Mammary epithelial cell (primary cell): ENCODE measurements at places on chromosomes 1 and 21.
A peak's percentile ranks its signal among the peaks of the same experiment; 100 is the strongest.

DNA sequence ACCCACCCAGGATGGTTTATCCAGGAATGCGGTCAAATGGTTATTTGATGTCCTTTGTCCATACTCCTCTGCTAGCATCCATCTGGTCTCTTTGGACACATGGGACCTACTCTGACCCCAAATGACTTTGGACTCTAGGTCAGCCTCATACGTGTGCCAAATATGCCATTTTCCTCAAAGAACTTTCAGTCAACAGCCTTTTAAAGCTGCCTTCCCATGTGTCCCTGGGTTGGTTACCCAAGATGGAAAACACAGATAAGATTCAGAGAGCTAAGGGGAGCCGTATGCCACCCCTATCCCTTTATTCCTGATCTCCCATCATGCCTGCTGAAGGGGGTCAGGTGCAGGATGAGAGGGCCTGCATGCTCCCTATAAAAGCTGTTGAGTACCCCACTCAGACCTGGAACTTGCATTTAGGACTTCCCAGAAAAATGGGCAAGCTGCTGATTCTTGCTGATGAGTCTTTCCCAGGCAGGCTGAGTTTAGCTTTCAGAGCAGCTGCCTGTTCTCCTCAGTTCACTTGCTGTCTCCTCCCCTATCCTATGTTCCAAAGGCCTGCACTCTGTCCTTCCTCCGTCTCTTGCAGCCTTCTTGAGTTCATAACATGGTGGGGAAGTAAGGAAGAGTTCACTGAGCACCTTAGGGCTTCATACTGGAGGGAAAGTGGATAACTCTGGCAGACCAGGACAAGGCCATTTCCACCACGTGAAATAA lies 19.8 kb downstream of the CHI3L2 start:
- no peak for DNase-seq

DNA sequence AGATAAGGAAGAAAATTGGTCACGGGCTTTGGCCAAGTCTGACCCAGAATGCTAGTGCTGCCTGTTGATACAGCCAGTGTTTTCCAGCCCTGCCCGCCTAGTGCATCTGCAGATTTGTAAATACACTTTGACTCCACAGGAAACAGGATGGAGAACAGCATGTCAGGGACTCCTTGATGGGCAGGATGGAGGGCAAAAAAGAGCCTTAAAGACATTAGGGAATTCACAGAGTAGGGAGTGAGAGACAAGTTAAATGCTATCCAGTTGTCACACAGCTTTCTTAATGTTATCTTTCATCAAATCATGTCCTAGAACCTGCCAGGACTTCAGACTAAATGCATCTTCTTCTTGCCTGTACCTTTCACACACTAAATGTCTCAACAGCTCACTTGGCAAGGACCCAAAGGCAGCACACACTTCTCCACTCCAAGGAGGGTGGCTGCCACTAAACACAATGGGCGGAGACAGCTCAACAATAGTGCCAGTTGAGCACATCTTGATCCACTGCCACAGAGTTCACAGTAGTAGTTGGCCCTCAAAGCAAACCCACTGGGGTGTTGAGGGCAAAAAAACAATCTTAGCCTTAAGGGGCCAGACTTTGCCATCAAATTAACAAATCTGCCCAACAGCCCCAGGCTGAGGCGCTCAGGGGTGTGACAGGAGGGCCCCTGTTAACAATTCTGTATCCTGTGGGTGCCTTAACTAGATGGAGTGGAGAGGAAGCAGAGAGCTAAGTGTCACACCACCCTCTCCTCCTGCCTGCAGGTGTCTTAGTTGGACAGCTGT lies 2.7 kb downstream of the HIVEP3 start:
- peak; percentile 36 for DNase-seq

DNA sequence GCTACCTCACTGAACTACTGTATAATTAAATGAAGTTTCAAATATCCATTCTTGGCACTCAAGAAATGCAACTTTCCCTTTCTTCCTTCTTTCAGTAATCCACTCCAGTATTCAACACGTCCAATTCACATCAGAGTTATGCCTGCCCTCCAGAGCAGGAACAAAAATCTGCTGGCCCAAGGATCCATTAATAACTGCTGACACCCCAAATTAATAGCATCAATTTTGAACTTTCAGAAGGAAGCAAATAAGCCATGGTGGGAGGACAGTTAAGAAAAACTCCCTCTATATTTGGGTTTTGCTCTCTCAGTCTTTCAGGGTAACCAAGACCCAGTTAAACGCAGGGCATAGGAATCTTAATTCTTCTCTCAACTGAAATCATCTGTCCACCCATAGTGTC lies 31.9 kb upstream of the TNFSF4 start:
- no peak for DNase-seq

DNA sequence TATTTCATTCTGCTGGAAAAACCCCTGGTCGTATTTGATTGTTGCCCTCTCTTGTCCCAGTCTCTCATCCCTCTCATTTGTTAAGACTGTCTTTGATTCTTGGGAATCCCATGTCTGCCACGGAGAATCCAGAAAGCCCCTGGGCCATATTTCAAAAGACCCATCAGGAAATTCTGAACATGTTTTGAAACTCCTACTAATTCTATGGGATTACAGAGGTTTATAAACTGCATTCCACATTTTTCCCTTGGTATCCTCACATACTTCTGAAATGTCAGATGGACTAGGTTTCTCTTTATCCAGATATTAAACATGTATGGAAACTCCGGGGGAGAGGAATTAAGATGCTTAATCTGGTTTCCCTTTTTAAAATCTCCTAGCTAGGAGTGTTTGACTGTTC lies 80.0 kb downstream of the HUNK start:
- DNase-seq: no peak

DNA sequence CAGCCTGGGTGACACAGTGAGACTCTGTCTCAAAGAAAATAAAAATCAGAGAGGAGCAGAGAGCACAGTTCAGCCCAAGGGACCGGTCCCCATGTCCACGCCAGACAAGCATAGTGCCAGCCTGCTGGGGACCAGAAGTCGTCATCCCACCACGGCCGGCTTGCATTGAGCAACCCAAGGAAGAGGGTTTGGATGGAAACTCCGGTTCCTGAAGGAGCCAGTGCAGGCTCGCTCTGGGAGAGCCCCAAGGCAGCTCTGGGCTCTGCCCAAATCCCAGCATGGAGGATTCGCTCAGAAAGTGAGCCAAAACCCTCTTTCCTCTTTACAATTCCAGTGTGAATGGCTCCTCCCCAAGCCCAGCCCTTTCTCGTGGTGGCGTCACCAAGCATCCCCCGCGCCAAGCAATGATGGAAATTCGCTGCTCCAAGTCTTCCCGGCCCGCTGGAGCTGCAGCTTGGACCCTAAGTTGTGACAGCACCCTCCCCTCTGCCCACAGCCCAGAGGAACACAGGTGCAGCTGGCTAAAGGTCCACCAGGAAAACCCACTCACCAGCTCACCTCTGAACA lies 64.1 kb upstream of the SLC25A33 start:
- DNase-seq: peak; percentile 45

DNA sequence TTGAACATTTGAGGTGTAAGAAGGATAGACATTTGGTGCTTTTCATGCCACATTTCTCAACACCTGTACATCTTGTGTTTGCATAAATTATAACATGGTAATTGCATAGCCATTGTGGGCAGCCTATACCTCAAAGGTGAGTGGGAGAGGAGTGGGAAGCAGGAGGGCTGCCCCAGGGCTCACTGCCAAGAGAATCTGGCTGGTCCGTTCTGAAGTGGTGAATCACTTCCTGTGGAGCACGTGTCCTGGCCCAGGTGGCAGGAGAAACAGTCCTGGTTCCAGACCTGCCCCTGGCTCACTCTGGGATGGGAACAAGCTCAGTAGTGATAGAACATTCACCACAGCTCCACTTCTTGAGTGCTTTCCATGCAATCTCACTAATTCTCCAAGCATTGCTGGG lies 11.6 kb upstream of the OLFML2B start:
- DNase-seq: peak; percentile 66

DNA sequence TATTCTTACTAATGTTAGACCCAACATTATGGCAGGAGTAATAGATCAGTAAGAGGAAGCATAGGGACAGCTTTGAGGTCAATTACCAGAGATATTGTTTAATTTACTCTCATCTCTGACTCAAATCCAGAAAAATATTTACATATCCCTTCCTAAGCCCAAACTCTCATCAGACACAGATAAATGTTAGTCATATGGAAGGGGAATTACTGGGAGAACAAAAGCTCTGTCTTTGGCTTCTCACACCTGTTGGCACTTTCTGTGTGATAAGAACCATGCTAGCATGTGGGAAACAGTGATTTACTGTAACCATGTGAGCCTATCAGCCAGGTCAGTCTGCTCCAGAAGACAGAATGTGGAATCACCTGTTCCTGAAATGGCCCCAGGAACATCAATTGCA lies 72.4 kb downstream of the DUSP10 start:
- peak; percentile 74 for DNase-seq

GRCh38 chr1:94309216-94309615 lies 71.8 kb upstream of the ARHGAP29 start:
- no peak for DNase-seq

DNA sequence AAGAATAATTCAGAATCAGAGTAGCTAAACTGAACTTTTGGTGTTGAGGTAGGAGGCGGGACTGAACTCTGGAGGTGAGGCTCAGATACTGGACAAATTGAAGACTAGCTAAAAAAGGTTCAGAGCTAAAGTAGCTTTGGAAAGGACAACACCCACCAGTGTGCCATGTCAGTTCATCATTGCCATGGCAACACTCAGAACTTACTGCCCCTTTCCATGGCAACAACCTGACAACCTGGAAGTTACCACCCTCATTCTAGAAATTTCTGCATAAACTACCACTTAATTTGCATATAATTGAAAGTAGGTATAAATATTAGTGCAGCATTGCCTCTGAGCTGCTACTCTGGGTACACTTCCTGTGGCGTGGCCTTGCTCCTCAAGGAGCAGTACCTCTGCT lies 30.3 kb upstream of the POGK start:
- DNase-seq: no peak

DNA sequence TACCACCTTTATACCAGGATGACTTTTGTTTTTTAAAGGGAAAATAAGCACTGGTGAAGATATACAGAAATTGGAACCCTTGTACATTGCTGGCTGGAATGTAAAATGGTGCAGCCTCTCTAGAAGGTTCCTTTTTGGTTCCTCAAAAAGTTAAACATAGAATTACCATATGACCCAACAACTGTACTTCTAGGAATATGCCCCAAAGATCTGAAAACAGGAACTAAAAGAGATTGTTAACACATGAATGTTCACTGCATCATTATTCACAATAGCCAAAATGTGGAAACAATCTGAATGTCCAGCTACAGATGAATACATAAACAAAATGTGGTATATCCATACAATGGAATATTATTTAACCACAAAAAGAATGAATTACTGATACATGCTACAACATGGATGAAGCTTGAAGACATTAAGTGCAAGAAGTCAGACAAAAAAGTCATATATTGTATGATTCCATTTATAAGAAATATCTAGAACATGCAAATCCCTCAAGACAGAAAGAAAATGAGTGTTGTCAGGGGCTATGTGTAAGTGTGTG lies 84.9 kb upstream of the DMRTA2 start:
- DNase-seq: no peak

DNA sequence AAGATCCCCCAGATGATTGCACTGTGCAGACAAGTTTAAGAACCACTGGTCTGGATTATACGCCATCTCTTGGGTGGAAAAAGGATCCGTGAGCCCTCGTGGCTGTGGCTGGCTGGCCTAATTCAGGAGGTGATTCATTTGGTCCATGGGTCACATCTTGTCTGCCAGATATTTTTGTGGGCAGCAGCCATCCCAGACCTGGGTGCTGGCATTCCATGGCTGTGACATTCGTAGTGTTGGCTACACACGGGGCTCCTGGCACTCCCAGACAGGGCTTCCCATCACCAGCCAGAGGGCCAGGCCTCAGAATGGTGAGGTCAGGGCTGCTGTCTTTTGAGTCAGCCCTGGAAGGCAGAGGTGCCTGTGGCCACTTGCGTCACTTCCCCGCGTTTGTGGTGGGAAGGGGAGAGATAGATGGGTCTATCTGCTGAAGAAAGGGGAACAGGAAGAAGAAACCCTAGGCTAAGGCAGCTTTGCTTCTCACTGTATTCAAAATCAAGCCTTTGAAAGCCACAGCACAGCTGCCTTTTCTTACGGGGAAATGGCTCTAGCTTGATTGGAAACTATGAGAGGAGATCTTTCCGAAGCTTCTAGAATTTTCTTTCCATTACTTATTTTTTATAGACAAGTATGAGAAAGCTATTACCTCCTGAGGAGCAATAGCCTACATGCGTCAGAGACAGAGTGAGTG lies 32.4 kb downstream of the EIF2D start:
- DNase-seq: peak; percentile 10

- DNase-seq: no peak
These were observed 29.0 kb downstream of the ATP2B4 start for GRCh38 chr1:203655671-203656070.

DNA sequence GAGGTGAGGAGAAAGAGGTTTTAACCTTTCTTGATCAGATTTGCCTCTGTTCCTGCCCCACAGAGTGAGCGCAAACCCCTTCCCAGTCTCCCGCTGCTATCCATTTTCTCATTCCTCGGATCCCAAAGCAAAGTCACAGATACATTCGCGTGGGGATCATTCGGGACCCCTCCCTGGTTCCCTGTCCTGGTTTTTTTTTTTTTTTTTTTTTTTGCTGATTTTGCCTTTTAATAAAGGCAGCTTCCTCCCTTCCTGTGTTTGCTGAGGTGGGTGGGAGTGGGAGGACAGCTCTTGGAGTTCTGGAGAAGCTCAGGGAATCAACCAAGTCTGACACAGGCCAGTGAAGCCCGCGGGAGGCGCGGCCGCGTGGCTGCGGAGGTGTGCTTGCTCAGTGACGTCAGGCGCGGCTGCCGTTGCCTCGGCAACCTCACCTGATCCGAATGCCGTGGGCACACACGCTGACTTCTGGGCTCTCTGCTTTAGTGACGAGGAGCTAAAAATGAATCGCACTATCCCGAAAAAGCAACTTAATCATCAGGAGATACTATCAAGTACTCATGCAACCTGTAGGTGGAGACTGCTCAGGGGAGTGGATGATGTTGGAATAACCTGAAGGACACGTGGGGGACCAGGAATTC lies 106.4 kb downstream of the TBX19 start:
- DNase-seq: peak; percentile 94

GRCh38 chr1:9126511-9126910 lies 2.4 kb downstream of the GPR157 start:
- no peak for DNase-seq

DNA sequence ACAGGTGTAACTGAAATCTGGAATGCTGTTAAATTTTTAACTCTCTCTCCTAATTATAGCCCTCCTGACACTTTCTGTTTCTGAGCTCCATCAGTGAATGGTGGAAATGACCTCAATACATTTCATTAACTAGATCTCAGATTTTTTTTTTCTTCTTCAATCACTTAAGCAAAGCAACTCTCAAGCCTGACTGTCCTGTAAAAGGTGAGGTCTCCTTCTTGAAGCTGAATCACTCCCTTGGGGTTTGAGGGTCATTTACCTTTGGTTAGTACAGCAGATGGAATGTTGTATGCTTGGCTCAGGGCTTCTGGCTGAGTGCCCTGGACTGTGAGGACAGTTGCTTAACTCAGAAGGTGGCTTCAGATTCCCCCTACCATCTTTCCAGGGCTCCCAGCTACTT lies 518.7 kb downstream of the PTPRC start:
- peak; percentile 67 for DNase-seq
